ENCODE measurements at places on chromosomes 7 and 10.

GRCh38 chr7:113159746-113160339 lies 41.5 kb upstream of the SMIM30 start:
- DNase-seq = no peak

DNA sequence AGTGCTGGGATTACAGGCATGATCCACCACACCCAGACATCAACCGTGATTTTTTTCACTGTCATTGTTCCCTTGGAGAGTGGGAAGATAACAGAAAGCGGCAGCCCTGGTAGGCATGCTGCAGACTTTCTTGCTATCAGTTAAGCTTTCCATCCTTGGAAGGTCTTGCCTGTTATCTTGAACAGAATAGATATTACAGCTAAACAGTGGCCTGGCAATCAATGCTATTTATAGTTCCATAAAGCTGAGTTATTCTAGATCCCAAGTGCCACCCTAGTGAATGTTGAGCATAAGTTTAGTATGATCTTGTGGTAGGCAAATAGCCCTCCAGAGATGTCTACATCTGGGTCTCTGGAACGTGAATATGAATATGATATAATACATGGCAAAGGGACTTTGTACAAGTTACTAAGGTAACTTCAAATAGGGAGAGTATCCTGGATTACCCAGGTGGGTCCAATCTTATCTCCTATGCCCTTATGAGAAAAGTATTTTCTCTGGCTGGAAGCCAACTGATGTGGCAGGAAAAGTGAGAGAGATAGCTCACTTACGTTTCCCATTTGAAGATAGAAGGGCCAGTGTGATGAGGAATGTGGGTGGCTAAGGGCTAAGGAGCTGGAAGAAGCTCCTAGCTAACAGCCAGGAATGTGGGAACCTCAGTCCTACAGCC lies 609.1 kb upstream of the IGFBP3 start:
- no peak for DNase-seq

GRCh38 chr10:5551531-5552375 lies 27.0 kb downstream of the CALML3 start:
- DNase-seq = no peak

DNA sequence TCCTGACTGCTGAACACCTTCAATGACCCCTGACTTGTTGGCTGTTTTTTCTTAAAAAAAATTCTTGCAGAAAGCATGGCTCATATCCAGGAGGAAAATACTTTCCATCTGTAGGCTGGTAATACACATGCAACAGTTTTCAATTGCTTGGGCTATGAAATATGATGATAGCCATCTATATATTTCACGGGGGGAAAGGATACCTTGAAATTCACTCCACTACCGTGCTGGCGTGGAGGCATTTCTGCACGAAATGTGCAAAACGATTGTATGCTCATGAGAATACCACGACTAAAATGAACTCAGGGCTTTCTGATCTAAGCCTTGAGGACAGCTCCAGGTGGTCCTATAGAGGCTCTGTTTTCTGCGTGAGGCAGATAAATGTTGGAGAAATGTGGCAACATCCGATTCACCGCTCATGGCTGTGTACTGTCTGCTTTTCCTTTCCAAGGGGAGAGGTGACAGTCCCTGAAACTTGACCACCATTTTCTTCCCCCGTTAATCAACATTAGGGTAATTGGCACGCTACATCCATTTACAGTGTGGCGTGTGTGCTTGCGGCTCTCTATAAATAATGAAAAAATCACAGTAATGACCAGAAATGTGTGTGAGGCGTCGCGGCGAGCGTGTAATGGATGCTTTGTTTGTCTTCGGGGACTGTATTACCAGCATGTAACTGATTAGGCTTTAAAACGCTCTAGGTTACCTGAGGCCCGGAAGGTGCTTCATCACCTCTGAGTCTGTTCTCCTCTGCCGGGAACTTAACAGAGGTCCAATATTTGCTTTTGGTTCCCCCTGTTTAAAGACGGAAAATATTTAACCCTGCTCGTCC lies 12.8 kb upstream of the CARD11 start:
- no peak for DNase-seq

DNA sequence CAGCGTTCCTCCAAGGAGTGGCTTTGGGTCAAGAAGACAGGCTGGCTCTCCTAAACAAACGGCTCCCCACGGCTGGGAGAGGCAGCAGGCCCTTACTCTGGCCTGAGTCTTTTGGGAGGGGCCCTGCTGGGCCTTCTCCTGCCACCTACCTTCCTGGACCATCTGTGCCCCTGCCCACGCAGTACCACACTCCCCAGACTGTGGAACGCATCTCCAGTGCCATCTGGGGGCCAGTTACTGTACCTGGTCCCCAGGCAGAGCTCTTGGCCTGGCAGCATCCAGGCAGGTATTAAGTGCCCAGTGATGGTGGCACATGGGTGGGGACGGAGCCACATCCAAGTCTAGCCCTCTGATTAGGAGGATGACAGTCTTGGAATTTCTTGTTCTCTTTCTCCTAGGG lies 14.4 kb downstream of the ALKBH4 start:
- DNase-seq = no peak

- no peak for DNase-seq
These were observed 64.6 kb downstream of the SNX10 start for GRCh38 chr7:26356229-26356628.

GRCh38 chr7:27438881-27439589 lies 196.4 kb downstream of the EVX1 start:
- DNase-seq = no peak

DNA sequence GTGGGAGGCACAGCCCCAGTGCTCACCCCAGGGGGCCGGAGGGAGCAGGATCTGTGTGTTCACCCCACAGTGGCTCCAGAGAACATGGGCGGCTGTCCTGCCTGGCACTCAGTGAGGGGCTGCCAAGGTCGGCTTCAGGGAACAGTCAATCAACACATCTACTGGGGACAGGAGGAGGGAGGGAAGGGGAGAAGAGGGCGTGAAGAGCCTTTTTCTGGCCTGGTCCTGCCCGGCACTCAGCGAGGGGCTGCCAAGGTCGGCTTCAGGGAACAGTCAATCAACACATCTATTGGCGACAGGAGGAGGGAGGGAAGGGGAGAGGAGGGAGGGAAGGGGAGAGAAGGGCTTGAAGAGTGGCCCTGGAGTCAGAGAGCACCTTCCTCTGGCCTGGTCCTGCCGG lies 184.9 kb downstream of the ADARB2 start:
- DNase-seq = no peak

GRCh38 chr10:97259119-97259518 lies 33.3 kb downstream of the ARHGAP19 start:
- DNase-seq = no peak

GRCh38 chr10:117005527-117006055 lies 604 bp upstream of the SHTN1 start:
- no peak for DNase-seq

DNA sequence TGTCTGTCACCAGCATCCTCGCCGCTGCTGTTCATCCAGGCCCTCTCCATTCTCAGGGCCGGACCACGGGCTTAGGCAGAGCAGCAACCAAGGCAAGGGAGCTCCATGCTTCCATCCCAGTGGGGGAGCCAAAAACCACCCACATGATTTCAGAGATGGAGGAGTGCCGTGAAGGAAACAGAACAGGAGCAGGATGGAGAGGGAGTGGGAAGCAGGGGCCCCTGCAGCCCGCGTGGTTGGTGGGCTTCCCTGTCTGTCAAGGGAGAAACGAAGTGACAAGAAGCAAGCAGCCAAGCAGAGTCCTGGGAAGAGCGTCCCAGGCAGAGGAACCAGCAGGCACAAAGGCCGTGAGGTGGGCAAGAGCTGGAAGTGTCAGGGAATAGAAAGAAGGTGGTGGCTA lies 95.7 kb downstream of the SLIT1 start:
- DNase-seq = no peak

DNA sequence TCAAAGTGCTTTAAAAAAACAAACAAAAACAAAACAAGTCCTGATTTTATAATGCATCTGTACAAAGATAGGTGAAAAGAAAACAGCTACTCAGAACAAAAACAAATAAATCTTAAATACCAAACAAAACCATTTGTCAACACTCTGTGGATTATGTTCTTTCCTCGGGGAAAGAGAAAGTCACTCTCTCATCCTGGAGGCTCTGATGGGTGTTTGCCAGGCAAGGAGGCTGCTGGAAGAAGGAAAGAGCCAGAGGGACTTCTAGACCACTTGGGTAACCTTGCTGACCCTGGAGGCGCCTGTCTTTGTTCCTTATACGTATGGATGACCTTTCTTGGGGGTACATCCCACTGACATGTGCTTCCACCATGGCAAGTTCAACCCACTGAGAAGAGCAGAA lies 92.8 kb downstream of the ZRANB1 start:
- no peak for DNase-seq

DNA sequence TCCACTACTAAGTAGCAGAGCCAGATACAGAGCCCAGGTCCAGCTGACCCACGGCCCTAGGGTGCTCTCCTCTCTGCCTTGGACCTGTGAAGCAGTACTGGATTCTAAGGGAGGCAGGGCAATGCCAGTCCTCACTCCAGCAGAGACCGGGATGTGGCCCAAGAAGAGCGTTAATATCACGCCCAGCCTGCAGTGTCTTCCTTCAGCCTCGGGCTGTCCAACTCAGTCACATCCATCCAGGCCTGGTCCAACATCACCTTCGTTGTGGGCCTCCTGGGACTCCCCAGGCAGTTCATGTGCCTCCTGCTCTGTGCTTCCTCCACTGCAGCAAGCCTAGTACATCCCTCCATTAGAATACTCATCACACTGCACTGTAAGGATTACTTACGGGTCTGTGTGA lies 114.5 kb downstream of the GRID1 start:
- no peak for DNase-seq

DNA sequence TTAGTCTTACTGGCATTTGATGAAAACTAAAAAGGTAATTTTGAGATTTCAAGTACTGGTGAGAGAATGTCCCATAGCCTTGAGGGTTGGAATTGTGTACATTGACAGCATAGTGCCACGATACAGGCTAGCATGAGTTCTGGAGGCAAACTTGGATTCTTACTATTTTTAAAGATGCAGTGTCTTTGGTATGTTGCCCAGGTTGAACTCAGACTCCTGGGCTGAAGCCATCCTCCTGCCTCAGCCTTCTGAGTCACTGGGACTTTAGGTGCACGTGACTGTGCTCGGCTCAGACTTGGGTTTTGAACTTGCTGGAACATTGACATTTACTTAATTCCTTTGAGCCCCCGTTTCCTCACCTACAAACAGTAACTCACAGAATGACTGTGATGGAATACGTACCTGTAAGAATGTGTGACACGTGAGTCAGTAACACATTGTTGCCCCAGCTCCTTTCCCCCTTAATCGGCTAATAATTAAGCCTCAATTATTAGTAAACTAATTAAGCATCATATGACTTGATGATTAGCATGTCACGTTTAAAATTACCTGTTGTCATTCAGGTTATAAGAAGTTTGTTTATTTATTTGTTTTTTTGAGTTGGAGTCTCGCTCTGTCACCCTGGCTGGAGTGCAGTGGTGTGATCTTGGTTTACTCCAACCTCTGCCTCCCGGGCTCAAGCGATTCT lies 10.6 kb downstream of the DNAJB6 start:
- peak; percentile 10 for DNase-seq

DNA sequence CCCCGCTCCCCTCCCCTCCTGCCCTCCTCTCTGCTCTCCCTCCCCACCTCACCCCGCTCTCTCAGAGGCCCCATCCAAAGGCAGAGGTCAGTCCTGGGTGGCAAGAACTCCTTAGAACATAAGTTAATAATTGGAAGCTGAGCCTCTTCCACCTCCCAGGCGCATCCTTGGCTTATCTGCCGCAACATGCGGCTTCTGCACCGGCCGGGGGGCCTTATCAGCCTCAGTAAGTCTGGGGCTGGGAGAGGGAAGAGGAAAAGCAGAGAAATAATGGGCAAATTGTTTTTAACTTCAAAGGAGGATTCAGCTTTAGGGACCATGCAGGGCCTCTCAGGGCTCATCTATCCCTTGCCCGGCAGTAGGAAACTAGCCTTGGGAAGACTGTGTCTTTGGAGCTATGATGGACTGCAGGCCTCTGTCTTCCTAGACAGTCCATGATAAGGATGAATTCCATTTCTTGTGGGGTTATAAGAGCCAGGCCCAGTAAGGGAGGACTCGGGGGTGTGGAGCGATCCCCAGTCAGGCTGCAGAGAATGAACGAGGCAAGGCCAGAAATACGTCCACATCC lies 411.6 kb downstream of the PLXNA4 start:
- DNase-seq = no peak

All from stimulated activated CD4-positive, alpha-beta T cell treated with anti-CD3 and anti-CD28 coated beads, Interleukin-1b, Interleukin-23, amount 100 ng/mL, for 1 hour (primary cell).